ENCODE measurements at places on chromosomes 3 and 15.
A peak's percentile ranks its signal among the peaks of the same experiment; 100 is the strongest.

DNA sequence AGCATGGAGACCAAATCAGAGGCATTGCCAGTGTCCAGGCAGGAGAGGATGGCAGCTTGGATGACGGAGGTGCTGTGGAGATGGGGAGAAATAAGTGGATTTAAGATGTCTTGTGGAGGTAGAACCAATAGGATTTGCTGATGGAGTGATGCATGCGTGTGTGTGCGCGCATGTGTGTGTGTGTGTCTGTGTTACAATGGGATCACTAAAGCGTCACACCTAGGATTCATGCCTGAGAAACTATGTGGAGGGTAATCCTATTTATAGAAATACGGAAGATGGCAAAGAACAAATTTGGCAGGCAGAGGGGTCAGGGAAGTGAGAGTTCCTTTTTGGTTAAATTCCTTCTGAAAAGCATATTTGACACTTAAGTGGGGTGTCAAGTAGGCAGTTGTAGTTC, 64.8 kb upstream of the ARL8B start:
- DNase-seq, result no peak

GRCh38 chr15:96066852-96067495, 263.5 kb upstream of the NR2F2 start:
- no peak for DNase-seq

DNA sequence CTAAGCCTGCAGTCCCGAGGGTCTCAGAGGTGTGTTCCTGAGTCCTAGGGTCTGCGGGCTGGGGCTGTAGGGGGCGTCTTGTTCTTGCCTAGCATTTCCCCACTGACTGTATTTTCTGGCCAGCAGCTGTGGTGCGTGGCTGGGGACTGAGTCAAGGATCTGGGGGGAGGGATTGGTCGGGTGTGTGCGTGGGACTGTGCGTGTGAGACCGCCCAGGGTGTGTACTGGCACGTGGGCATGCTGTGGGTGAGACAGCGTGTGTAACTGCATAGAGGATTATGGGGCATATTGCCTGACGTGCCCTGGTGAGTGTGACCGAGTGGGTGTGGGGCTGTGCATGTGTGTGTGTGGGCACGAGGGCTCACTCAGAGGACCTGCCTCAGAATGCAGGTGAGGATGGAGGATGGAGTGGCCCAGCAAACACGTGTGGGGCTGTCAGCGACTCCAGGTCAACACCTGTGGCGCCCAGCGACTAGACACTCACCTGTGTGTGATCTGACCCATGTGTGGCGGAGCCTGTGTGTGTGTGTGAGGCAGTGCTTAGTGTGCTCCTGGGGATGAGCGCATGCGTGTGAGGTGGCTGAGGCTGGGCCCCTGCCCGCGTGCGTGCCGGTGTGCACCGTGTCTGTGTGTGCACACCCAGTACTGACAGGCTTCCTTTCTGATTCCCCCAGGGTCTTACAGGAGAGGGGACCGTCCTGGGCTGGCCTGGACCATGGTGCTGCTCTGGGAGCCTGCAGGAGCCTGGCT, 20.9 kb downstream of the FBLN2 start:
- DNase-seq, result no peak

- no peak for DNase-seq
Observed at GRCh38 chr15:48085591-48085930, 35.2 kb upstream of the SLC24A5 start.

GRCh38 chr3:118098827-118099226, 935.8 kb downstream of the IGSF11 start:
- DNase-seq, result no peak

- DNase-seq, result peak; percentile 39
Observed at GRCh38 chr15:68553994-68554720, 24.6 kb upstream of the CORO2B start.

GRCh38 chr3:57746156-57747010, 9.7 kb upstream of the SLMAP start:
- DNase-seq, result peak; percentile 87

GRCh38 chr3:53196575-53197407, 35.8 kb downstream of the PRKCD start:
- no peak for DNase-seq

DNA sequence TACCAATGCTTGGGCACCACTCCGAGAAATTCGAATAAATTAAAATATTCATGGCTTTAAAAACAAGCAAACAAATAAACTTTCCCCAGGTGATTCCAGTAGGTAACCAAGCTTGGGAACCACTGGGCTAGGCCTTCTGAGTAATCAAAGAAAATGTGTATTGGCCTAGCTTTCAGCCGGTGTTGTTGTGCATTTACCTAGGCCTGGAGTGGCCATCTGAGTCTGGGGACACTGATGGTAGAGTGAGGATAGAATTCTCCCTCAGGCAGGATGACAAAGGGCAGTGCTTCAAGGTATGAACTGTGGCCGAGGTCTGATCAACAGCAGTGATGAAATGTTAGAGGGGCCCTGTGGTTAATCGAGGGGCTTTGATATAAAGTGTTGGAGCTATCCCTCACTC, 440.5 kb downstream of the EPHB1 start:
- DNase-seq, result no peak

- no peak for DNase-seq
Observed at GRCh38 chr3:189166321-189166720, 5.5 kb upstream of the TPRG1 start.
